CD8-positive, alpha-beta memory T cell (primary cell): ENCODE measurements at places on chromosomes 13 and 19.

DNA sequence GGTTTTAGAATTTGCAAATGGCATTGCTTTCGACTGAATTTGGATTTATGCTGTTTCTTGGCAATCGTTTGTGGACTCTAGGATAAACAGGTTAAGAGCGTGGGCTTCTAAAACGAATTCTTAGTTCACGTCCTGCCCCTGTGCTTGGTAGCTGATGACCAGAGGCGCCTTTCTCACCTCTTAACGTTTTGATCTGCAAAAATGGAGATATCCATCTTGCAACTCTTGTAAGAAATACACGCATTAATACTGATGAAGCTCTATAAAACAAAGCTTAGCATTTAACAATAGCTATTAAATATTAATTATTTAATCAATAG is 580 bp upstream of the KATNAL1 start:
- no peak for DNase-seq

DNA sequence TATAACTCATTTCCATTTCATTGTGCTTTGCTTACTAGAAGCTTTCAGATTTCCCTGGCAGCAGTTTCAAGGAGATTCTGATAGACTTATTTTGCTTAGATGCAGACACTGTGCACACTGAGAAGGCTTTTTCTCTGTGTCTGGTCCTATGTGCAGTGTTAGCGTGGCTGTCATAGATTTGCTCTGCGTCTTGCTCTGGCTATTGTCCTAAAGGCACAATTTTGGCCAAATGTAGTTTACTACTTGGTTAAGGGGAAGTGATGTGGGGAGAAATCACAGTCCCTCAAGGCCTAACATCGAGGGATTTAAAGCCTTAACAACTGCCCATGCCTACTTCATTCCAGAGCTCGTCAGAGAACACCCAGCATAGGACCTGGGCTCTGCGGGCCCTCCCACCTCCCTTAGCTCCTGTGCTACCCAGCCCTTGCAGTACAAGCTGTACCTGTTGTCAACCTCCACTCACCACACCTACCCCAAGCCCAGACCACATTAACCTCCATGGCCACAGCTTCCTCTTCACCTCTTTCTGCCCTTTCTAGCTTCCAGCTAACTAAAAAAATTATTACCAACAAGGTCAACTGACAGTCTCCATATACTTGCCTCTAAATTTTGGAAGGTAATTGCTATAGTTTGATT is 38.9 kb upstream of the KATNAL1 start:
- DNase-seq: peak; percentile 80

DNA sequence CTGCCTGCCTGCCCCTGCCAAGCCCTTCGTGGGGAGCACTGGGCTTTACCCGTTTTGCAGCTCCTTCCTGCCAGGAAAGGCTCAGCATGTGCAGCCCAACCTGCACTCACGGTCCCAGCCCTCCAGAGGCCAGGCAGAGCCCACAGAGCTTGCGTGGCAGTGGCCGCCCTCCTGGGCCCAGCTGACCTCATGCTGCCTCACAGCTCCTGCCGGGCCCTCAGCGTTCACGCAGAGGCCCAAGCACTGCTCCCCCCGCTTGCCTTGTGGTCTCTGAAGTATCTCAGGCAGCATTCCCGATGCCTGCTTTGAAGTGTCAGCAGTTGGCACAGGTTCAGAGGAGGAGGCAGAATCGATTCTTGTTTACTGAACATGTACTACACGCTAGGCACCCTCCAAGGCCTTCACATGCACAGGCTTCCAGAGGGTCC is 32.5 kb downstream of the CAPN12 start:
- DNase-seq: no peak

GRCh38 chr19:13600091-13600490 is 93.8 kb upstream of the CACNA1A start:
- DNase-seq: no peak

DNA sequence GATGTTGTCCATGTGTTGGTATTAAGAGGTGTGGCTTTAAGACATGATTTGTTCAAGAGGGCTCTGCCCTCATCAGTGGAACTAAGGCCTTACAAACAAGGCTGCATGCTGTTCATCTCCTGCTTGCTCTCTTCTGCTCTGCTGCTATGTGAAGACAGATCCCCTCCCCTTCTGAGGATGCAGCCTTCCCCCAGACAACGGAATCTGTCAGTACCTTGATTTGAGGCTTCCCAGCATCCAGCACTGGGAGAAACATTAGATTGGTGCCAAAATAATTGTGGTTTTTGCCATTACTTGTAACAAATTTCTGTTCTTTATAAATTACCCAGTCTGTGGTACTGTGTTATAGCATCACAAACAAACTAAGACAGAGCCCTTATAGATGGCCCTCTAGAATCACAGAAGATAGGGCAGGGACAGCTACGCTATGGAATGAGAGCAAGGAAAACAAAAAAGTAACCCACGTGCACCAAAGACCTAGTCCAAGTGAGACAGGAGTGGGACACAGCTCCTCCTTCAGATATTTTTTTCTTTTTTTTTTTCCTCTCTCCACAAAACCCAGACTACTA is 151.5 kb upstream of the RXFP2 start:
- no peak for DNase-seq

DNA sequence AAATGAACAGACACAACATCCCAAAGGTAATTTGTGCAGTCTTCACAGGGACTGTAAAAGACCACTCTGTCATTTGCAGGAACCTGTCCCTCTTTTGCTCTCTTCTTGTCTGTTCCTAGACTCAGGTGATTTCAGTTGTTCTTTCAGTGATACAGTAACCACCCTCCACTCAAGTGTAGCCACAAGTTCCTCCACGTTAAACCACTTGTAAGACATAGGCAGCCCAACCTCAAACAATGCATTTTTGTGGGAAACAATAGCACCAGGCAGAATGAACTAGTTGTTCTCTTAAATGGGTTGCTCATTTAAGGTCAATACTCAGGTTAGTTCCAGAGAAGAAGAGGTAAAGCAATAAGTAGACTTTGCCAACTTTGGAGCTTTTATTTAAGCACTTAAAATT is 359.4 kb downstream of the MZT1 start:
- no peak for DNase-seq

- no peak for DNase-seq
These were observed 21.0 kb downstream of the STARD13 start for GRCh38 chr13:33264620-33264978.

DNA sequence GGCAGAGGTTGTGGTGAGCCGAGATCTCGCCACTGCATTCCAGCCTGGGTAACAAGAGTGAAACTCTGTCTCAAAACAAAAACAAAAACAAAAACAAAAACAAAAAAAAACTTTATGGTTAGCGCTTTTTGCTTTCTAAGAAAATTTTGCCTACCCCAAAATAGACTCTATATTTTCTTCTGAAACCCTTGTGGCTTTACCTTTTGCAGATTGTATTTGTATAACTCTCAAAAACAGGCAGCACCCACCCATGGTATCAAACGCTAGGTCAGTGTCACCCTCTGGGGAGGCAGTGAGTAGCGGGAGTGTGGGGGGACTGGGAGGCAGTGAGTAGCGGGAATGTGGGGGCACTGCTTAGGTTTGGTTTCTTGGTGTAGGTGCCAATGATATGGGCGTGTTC is 7.5 kb upstream of the SLC39A3 start:
- no peak for DNase-seq

GRCh38 chr13:39197647-39198007 is 159.4 kb downstream of the NHLRC3 start:
- DNase-seq: no peak

- no peak for DNase-seq
These were observed 181.9 kb upstream of the EDNRB start for GRCh38 chr13:78100486-78100885.

DNA sequence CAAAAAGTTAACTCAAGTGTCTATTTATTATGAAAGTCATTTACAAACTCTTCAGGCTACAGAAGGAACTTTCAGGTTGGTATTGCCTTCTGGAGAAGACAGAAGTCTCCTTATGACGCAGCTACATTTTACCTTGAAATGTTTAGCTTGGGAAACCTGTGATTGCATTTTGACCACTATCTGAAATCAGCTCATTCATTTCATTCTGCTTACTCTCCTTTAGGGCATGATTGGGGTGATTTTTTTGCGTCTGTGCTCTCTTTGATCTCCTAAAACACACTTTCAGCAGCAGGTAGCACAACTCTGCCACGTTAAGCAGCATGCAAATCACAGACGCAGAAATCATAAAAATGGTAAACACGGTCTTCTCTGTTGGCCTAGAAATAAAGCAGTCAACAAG is 9.6 kb downstream of the GJB6 start:
- no peak for DNase-seq

DNA sequence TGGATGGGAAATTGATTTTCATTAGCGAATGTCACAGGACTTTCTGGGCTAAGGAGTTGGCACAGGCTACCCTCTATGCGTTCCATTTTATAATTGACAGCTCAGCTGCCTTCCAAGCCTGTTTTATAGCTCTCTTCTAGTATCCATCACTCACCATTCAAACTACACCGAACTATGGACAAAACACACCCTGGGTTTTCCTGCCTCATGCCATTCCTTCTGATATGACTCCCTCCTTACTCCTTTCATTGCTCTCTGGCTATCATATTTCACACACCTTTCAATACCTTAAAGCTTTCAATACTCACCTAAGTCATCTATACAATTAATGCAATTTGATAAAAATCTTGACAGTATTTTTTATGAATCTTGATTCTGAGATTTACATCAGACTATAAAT is 181.3 kb downstream of the RAP2A start:
- no peak for DNase-seq

- DNase-seq: no peak
These were observed 42.3 kb downstream of the ZNF493 start for GRCh38 chr19:21439201-21439751.

GRCh38 chr13:37621811-37622361 is 23.3 kb upstream of the POSTN start:
- no peak for DNase-seq

DNA sequence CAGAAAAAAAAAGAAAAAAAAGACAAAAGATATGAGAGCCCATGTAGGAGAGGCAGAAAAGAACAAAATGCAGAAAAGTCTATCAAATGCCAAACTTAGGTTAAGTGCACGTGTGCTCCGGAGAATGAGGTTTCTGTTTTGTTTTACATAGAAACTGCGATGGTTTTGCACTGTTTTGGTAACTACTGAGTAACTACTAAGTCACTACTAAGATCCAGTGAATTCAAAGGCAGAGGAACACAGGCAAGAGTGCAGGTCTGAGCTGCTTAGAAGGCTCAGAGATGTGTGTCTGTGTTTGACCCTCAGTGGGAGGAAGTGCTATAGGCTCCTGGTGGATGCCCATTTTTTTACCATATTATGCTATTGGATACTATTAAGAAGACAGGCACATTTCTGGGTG is 299.3 kb downstream of the NDFIP2 start:
- DNase-seq: no peak
